Stimulated activated CD4-positive, alpha-beta T cell treated with anti-CD3 and anti-CD28 coated beads, TNF-alpha, amount 100 ng/mL, for 1 hour (primary cell): ENCODE measurements at places on chromosomes 6 and 20.

DNA sequence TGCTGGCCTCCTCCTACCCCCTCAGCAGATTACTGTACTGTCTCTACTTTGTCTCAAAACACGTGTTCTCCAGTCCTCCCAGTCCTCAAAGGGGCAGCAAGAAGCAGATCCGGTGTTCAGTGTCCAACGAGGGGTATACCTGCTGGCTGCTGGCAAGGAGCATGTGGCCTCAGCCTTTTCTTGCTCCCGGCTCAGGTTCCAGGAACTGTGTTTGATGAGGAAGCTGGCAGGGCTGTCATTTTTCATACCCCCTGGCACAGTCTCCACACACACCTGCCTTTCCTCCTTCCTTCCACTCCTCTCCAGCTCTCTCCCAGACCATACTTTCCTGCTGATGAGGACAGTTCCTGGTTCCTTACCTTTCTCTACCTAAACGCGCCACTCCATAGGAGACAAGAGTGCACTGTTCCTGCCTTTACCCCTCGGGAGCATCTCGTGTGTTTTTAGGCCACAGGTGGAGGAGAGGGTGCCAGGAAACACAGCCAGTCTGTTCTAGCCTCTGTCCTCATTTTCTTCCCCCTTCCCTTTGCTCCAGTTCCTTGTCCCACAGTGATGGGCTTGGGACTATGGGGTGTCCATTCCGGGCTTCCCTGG is 77.2 kb downstream of the SSR1 start:
- DNase-seq: no peak

DNA sequence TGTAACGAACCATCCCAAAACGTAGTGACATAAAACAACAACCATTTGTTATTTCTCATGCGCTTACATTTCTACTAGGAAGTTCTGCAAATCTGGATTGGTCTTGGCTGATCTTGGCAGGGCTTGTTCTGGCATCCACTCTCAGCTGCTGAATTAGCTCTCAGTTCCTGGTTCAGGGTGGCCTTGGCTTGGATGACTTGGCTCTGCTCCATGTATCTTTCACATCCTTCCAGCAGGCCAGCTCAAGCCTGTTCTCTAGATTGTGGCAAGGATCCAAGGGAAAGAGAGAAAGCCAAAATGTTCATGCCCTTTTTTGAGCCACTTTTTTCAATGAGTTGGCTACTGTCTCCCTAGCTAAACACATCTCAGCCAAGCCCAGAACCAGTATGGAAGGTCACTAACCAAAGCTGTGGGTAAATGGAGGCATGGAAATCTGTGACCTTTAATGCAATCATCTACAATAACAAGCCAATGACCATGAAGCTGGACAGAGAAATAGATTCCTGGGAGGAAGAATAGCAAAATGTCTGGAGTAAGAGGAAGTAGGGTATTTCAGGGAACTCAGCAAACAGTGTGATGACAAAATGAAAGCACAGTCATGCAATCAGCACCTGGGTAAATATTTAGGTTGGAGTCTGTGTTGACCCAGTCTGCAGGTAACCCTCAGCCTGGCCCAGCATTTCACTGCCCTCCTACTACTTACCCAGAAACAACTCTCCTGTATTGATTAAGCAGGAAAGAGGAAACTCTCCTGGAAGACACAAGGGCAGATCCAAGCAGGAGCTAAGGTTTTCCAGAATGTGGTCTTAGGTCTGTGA is 32.7 kb upstream of the SNAP25 start:
- no peak for DNase-seq

DNA sequence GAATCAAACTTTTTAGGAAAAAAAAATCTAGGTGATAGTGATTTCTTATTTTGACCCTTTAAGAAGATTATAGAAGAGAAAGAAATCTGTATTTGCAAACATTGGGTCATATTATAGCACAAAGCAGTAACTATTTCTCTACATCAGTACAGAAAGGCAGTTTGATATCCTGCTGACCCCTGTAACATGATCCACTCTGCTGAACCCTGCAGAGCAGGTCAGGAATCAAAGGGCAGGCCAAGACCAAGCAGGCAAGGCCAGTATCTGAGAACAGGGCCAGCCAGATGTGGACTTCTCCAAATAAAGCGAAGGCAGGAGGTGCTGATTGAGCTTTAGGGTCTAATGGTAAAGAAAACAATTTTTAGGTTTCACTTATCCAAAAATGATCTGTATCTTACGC is 239.4 kb downstream of the PTPRK start:
- DNase-seq: no peak

- no peak for DNase-seq
These were observed 98.9 kb downstream of the TCP11 start for GRCh38 chr6:35042031-35042815.

DNA sequence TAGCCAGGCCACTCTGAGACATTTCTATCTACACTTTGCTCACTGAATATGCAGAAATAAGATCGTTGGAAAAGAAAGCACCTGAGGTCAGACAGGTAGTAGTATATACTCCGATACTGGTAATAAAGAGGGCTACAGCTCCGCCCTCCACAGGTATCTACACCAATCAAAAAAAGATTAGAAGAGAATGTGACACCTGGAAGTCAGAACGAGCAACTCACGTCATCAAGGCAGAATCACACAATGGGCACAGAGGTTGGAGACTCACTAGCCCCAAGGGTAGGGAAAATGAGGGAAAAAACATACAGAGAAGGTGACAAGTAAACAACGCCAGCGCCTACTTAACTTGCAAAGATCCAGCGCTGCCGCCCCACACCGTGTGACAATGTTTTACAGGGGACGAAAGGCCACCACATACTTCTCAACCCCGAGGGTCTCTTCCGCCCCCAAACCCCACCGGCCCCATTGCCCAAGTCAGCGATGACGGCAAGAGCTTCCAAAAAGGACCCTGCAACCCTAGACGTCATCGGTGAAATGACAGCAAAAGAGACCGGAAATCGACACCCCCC is 653 bp downstream of the LMBRD1 start:
- peak; percentile 9 for DNase-seq

- no peak for DNase-seq
These were observed 76.8 kb downstream of the MAP3K4 start for GRCh38 chr6:161068321-161068741.
